ENCODE measurements at places on chromosomes 2 and 18.

DNA sequence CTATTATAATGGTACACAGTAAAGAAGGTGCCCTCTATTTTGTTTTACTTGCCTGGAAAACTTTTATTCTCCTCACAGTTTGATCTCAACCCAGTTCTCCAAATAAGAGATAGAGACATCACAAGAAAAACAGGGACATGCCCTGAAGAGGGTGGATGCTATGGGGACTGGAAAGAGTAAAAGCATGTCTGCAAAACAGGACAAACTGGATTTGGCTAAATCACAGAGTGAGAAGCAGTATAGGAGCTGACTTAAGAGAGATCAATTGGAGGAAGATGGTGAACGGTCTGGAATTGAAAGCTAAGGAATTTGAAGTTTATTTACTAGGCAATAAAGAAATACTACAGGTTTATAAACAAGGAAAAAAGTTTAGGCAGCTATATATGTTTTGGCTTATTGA, 33.0 kb downstream of the SP140L start:
- no peak for DNase-seq

DNA sequence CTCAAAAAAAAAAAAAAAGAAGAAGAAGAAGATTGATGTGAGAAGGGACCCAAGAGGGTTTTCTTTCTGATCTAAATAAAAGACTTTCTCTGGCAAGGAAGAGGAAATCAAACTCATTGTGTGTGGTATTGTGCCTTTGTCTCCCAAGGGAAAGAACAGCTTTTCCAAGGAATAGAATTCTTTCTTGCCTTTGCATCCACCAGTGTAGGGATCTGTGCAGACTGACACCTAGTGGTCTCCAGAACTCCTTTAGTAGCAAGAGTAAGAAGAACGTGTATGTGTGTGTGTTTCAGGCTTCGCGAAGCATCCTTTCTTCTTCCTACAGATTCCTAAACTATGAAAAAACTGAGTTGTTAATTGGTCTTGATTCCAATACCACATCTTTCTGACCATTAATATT, 33.5 kb upstream of the CRIM1 start:
- no peak for DNase-seq

DNA sequence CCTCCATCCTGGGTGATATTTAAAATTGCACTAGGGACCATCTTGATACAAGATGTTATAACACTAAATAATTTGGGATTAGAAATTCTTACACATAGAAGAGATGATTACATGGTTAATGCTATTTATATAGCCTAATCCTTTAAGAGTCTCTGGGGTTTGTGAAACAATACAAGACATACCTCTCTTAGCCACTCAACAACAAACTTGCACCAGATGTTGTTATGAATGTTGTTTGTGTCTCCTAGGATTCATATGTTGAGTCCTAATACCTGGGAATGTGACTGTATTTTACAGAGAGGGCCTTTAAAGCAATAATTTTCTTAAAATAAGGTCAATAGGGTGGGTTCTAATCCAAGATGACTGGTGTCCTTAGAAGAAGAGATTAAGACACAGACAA, 678.3 kb downstream of the NYAP2 start:
- DNase-seq, result no peak

- DNase-seq, result no peak
These were observed 83.0 kb upstream of the SOX11 start for GRCh38 chr2:5609201-5609600.

DNA sequence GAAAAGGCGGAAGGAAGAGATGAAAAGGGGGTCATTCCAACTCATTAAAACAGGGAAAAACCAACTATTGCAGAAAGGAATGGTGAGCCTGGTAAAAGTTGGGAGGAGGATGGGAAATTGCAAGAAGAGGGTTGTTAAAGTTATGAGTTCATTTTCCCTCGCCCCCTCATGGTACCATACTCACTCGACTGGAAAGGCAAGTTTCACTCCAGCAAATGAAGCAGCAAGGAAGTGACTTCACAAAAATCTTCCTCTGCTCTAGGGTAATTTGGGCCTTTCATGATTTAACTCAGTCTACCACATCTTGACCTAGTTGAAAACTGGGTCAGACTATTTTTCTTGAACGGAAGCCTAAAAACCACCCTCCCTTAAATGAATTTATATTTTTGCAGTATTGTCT, 22.8 kb upstream of the DAW1 start:
- DNase-seq, result no peak

DNA sequence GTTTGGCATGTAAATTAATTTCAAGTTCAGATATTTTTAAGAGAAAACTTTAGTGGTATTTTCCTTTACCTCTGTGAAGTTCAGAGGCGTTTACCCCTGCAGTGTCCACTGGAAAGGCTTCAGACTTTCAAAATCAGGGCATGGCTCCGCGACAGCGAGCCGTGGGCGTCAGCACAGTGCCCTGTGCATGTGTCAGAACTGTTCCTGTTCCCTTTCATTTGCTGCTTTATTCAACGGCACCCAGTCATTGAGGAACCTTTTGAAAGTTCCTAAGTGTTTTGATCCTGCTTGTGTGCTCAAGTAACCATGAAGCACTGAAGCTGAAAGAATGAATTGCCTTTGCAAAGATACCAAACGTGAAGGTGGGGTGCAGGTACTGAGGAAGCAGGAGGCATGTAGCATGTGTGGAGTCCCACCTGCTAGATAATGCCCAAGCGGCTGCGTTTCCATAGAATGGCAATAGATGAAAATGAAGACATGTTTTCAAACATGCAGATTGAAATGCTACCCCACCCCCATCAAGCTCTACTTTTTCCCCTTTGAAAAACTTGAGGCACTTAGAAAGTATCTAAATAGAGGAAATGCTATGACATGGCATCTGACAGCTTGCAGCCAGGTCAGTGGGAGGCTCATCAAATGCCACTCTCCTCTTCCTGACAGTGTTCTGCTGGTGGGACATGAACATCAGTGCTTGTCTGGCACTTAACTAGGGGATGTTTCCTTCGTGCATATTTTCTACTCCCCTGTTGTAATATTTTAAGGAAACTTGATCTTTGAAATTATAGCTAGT, 148.6 kb downstream of the ZNF236 start:
- DNase-seq, result no peak

DNA sequence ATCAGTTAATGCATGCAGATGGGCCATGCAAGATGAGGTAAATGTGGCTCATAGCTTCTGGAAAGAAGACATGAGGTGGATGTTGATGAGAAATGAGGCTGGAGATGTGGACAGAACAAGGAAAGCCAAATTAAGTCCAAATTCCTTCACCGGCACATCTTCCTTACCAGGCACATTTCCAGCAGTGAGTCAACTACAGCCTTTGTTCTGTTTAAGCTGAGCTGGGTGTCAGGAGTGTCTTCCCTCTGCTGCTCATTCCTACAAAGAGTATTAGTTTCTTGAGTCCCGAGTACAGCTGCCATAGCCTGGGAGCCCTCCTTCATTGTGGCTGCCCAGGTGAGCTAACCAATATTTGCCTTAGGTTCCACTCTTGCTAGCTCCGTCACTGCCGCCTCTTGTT, 945.0 kb downstream of the SLC4A3 start:
- DNase-seq, result no peak
